ENCODE measurements at places on chromosomes 7 and 10.

DNA sequence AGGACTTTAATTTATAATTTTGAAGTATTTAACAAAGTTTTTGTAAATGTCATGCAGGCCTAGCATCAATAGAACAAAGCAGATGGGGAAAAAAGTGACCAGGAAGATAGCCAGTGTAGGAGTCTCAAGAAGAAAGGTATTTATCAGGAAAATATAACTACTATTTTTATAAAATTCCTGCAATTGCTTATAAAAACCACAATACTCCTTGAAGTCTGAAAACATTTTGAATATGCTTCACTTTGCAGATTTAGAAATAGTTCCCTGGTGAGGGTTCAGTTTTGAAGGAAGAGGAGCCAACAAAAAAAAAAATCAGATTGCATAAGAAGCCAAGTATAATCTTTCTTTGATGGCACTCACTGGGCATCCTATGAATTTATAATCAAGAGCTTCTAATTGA is 34.1 kb downstream of the MTERF1 start:
- no peak for DNase-seq

DNA sequence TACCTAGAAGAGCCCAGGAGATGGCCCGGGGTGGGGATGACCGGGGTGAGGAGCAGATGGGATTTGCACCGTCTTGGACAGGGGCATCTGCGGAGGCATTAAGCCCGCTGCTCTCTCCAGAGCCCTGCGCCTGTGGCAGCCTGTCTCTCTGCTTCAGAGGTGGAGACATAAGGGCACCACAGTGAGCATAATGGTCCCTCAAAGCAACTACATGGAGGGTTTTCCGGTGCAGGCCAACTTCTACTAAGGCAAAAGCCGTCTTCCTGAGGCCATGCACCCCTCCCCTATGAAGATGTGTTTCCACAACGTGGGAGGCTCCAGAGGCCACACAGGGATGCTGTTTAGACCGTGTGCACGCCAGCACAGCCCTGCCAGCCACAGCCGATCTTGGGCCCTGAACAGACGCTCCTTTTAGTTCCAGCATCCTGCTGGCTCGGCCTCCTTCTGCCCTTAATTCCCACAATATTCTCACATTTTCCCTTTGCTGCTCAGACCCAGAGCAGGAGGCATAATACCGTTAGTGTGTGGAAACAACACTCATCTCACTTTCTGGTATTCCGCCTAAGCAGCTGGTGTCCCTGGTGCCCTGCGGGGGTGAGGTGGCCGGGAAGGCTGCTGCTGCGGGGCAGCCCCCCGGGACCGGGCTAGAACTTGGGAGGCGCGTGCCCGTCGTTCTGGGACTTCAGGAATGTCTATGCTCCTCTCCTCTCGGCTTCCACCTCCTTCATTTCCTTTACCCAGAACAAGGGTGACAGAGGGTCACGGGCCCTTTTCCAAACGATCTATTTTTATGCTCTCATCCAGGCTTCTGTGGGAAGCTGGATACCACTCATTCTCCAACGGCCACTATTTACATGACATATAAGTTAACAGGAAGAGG is 266.9 kb downstream of the TNS3 start:
- peak; percentile 85 for DNase-seq

GRCh38 chr10:114550756-114551635 is 107.1 kb downstream of the ABLIM1 start:
- peak; percentile 55 for DNase-seq

GRCh38 chr7:68122801-68123200 is 1126.2 kb downstream of the TYW1 start:
- no peak for DNase-seq

DNA sequence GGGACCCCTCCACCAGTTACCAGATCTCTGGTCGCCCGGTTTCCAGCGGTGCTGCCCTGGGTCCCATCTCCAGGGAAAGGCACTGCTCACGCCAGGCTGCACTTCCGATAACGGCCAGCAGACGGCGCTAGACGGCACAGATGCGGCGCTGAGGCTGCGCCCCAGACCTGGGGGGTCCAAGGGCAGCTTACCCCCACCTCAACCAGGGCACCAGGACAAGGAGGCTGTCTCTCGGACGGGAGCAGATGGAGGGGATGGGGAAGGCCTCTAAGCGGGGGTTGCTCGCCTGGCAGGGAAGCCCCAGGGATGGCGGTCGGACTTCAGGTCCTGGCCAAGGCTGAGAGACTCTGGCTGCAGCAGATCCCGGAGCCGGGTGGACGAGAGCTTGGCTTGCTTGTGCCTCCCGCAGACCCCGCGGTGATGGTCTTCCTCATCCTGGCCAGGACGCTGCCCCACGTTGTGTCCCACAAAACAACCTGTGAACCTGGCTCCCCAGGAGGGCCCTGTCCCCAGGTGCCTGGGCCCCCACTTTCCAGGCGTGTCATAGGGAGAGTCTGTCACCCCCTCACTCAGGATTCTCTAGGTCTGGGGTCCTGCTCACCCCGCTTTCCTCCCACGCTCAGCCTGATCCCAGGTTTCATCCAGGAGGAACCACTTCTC is 23.9 kb upstream of the ZNF716 start:
- DNase-seq: no peak

DNA sequence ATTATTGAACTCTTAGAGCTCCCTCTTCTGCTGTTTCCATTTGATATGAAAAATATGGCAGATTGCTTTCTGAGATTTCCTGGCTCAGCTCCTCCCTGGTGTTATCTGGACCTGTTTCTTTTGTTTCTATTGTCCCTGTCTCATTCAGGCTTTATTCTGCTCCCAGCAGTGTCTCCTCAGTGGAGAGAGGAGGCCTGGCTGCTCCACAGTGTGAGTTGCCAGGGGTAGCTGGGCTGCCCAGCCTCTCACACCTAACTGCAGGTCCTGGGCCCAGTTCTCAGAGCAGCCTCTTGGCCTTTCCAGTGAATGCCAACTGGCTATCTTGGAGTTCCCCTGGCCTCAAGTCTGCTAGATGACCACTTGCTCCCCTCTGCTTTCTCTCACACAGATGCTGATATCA is 127.0 kb downstream of the VPS41 start:
- DNase-seq: no peak

DNA sequence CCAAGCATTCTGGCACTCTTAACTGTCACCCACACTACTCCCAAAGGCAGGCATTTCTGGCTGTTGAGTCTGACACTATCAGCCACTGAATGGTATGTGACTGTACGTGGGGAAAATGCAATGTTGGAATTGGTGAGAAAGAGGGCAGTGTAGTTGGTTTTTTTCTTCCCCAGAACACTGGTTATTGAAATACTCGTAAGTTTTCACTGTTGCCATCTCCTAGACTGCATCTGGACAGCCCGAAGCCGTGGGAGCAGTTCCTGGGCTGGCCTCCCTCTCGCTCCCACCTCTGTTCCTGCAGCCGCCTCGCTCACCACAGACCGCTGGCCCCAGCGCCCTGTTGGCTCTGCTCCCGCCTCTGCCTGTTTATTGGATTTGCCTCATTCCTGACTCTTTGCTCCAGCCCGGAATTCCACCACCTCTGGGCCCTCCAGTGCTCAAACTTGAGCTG is 5.7 kb downstream of the PLCE1 start:
- peak; percentile 62 for DNase-seq

DNA sequence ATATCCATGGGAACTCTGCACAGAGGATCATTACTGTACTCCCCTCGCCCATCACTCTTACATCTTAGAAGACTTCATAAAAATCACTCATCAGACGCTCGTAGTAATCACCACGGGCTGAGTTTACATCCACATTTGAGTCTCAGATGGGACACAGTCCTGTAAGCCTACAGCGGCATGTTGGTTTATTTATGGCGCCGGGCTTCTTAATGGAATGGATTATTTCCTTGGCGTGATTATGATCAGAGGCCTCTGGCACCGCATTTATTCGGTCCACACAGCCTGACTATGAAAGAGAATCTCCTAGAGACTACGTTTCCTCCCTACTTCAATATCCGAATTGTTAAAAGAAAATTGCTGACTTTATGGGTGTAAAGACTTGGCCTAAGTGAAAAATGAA is 123.5 kb upstream of the FRMD4A start:
- DNase-seq: no peak

GRCh38 chr10:3258394-3258793 is 85.8 kb upstream of the PITRM1 start:
- DNase-seq: no peak

- DNase-seq: no peak
These were observed 212.5 kb downstream of the EMX2 start for GRCh38 chr10:117754770-117755658.

- peak; percentile 80 for DNase-seq
These were observed 58.2 kb upstream of the DNAAF5 start for GRCh38 chr7:668139-668931.

GRCh38 chr7:37440738-37441385 is 7.8 kb downstream of the ELMO1 start:
- DNase-seq: no peak

DNA sequence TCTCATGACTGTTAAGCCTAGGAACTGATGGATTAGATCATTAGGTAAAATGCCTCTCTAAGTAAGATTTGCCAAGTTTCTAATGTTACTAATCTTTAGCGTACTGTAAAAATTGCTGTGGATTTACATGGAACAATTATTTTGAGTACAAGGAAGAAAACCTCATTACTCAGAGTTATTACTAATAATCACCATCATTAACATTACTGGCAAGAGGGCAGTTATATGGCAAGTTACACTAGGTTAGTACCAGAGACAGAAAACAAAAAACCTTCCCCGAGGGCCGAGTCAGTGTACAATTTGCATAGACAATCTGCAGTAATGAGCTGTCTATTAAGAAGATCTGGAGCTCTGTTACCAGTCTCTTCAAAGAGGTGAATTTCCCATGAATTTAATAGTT is 775.6 kb downstream of the GATA3 start:
- DNase-seq: no peak

- peak; percentile 93 for DNase-seq
These were observed 1.5 kb downstream of the PTPN12 start for GRCh38 chr7:77538281-77539212.

DNA sequence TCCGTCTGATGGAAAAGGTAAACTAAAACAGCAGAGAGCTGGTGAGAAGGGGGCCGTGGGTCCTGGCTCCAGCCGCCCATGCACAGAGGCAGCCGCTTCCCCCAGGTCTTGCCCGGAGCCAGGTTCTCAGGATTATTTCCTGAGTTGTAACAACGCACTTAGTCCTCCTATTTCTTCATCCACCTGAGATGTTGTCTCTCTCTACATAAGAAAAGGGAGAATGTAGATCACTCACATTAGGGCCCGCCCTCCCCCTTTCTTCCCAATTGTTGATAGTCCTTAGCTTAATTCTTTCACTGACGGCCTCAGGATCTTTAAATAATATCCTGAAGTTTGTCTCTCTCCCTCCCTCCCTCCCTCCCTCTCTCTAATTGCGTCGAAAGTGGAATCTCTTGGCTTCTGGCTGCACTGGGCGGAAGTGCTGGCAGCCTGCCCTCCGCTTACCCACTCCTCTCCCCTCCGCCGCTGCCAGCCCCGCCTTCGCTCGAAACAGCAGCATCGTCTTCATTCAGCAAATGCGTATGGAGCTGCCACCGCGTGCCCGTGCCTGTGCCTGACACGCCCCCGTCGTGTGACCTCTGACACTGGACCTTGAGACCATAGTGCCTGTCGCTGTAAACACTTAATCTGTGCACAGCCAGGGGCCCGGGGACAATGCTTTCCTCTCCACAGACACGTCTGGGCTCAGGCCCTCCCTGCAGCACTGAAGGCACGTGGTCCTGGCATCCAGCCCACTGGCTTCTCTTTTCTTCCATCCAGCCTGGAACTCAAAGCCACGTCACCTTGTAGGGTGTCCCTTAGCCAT is 174.5 kb upstream of the PPP2R2D start:
- no peak for DNase-seq

GRCh38 chr7:45699726-45700390 is 125.7 kb downstream of the ADCY1 start:
- DNase-seq: no peak

DNA sequence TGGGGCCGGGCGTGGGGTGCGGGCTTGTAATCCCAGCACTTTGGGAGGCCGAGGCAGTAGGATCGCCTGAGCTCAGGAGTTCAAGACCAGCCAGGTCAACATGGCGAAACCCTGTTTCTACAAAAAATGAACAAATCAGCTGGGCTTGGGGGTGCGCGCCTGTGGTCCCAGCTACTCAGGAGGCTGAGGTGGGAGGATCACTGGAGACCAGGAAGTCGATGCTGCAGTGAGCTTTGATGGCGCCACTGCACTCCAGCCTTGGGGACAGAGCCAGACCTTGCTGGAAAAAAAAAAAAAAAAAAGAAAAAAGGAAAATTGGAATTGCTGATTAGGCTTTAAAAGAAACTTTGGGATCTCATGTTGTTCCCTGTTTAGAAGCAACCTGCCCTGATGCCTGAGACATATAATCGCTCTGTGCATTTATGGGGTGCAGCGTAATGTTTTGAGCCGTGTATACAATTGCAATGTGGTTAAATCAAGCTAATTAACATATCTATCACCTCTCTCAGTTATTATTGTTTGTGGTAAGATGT is 851 bp downstream of the AKR1E2 start:
- DNase-seq: no peak

- DNase-seq: peak; percentile 91
These were observed 37.6 kb upstream of the SVOPL start for GRCh38 chr7:138738551-138739335.

DNA sequence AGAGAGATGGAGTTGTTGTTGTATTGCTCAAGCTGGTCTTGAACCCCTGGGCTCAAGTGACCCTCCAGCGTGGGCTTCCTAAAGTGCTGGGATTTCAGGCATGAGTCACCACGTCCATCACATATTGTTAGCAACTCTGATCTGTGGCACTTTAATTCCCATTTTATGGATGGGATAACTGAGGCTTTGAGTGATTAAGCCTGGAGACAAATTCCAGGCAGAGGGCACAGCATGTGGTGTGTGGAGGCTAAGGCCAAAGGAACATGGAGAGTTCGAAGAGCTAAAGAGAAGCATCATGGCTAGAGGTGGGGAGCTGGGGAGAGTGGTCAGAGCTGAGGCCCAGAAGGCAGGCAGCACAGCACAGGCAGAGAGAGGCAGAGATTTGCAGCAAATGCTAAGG is 458.4 kb downstream of the XPNPEP1 start:
- no peak for DNase-seq

GRCh38 chr10:83995738-83996331 is 143.5 kb upstream of the GHITM start:
- DNase-seq: no peak

GRCh38 chr7:42161110-42161509 is 75.9 kb downstream of the GLI3 start:
- no peak for DNase-seq

- DNase-seq: no peak
These were observed 21.8 kb upstream of the DUSP5 start for GRCh38 chr10:110475722-110476515.

GRCh38 chr7:117806011-117806410 is 67.2 kb downstream of the CTTNBP2 start:
- DNase-seq: no peak
